Activated T-cell treated with anti-CD3 and anti-CD28 coated beads, Interleukin-2, amount 50 U/mL, for 72 hours (primary cell): ENCODE measurements at places on chromosomes 16 and 17. TPM values are rescaled to one million over a fixed set of nuclear protein-coding genes. Genes with fewer than 3 reads are reported as not detected.

The TMC5 gene
- total RNA-seq: not detected

The SLC47A2 gene
- not detected for total RNA-seq

The KRTAP1-5 gene
- total RNA-seq: not detected

The CFAP97D1 gene
- not detected for total RNA-seq

DNA sequence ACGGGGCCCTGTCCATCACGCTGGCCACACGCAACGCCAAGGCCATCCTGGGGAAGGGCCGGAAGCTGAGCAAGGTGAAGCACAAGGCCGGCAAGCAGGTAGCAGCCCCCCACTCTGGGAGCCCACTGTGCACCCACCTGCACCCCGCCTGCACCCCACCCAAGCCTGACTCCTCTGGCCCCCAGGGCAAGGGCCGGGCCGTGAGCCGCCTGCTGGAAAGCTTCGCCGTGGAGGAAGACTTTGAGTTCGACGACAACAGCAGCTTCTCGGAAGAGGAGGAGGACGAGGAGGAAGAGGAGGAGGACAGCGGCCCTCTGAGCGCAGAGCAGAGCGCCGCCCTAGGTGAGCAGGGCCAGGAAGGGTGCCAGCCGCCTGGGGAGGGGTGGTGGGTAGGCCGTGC lies 54.0 kb downstream of the ACTG1 start:
- H3K27ac ChIP-seq: no peak overlapping the region
- H3K4me1 ChIP-seq: no peaks in the 10 kb centered on the region
- no peak overlapping the region for H3K4me3 ChIP-seq

- H3K27me3 ChIP-seq: no peaks in the 10 kb centered on the region
- H3K36me3 ChIP-seq: peaks cover 21% of the 10 kb centered on the region
- H3K4me3 ChIP-seq: no peak overlapping the region
- DNase-seq: no peak
These were observed 63.6 kb downstream of the VMP1 start for GRCh38 chr17:59771093-59771492.

DNA sequence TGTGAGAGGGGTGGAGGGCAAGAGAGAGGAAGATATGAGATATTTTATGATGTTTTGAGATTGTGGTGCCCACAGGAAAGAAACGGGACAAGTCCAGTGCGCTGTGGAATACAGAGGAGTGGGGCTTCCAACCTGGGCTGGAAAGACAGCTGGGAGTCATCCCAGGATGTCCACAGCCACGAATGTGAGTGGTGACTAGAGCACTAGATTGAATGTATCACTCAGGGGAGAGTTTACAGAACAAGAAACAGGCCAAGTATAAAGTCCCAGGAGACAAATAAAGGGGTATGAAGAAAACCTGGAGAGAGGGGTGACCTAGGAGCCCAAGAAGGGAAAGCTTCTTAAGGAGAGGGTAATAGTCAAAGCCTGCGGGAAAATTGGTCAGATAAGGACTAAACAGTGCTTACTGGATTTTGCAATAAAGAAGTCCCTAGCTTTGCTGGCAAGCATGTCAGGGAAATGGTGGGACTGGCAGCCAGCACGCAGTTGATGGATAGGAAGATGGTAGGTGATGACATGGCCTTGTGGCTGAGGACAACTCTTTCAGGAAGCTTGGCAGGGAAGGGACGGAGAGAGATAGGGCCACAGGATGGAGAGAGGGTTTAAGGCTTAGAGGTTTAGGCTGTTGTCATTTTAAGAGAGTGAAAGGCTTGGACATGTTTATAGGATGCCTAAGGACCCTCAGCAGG lies 114.5 kb downstream of the AXIN2 start:
- peaks cover 34% of the 10 kb centered on the region for H3K27me3 ChIP-seq
- H3K4me1 ChIP-seq: peaks cover 9% of the 10 kb centered on the region
- H3K4me3 ChIP-seq: no peak overlapping the region
- H3K36me3 ChIP-seq: peaks cover 2% of the 10 kb centered on the region
- DNase-seq: no peak

- H3K36me3 ChIP-seq: no peaks in the 10 kb centered on the region
- H3K27me3 ChIP-seq: peaks cover 20% of the 10 kb centered on the region
- H3K4me1 ChIP-seq: no peaks in the 10 kb centered on the region
- no peak for DNase-seq
- no peak overlapping the region for H3K27ac ChIP-seq
These were observed 49.4 kb downstream of the ASIC2 start for GRCh38 chr17:33243732-33244131.

GRCh38 chr17:81912441-81913309 lies 1.5 kb upstream of the PCYT2 start:
- no peak overlapping the region for H3K4me3 ChIP-seq
- no peak overlapping the region for H3K27ac ChIP-seq
- no peaks in the 10 kb centered on the region for H3K27me3 ChIP-seq

DNA sequence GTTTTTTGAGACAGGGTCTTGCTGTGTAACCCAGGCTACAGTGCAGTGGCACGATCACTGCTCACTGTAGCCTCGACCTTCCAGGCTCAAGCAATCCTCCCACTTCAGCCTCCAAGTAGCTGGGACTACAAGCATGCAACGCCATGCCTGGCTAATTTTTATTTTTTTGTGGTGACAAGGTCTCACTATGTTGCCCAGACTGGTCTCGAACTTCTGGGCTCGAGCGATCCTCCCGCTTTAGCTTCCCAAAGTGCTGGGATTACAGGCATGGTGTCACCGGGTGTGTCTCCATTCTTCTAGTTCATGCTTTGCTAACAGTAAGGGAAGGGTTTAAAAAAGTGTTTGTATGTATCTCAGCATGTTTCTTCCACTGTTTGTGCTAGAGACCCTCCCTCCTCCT lies 101.8 kb downstream of the HIC1 start:
- H3K4me3 ChIP-seq: no peak overlapping the region
- no peaks in the 10 kb centered on the region for H3K27me3 ChIP-seq
- no peak for DNase-seq
- peaks cover 8% of the 10 kb centered on the region for H3K36me3 ChIP-seq
- no peak overlapping the region for H3K27ac ChIP-seq

DNA sequence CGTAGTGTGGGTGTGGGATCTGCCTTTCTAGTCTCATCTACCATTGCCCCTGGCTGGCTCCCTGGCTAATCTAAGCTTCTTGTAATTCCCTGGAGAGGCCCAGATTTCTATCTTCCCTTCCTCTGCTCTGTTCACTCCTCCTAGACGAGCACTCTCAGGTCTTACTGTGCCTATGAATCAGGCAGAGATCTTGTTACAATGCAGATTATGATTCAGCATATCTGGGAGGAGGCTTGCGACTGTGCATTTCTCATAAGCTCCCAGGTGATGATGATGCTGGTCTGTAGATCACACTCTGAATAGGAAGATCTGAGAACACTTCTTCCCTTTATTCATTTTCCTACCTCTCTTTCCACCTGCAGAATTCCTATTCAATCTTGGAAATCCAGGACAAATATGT lies 200.1 kb downstream of the CBLN1 start:
- no peaks in the 10 kb centered on the region for H3K4me1 ChIP-seq
- H3K27me3 ChIP-seq: no peaks in the 10 kb centered on the region
